ENCODE measurements at places on chromosomes 2 and 18. TPM values are rescaled to one million over a fixed set of nuclear protein-coding genes. Genes with fewer than 3 reads are reported as not detected.

GRCh38 chr2:219207134-219207883, 727 bp downstream of the ZFAND2B start:
- DNase-seq: peak; percentile 58

DNA sequence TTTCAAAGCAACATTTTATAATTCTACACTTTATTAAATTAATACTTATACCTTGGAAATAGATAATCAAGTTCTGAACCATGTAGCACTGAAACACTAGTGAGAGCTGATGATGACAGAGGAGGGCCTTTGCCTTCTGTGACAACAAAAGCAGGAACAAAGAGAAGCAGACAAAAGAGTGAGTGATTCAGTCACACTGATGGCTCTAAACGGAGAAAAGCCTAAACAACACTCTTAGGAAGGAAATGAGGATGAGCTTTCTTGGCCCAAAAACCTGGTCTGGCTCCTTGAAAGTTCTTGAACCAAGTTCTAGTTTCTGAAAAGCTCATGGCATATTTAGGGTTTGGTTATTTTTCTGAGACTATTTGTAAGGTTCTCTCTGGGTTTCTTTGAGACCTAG, 271.9 kb downstream of the DPP10 start:
- no peak for DNase-seq

Gene ADGRF3
- 3.4 TPM for total RNA-seq

DNA sequence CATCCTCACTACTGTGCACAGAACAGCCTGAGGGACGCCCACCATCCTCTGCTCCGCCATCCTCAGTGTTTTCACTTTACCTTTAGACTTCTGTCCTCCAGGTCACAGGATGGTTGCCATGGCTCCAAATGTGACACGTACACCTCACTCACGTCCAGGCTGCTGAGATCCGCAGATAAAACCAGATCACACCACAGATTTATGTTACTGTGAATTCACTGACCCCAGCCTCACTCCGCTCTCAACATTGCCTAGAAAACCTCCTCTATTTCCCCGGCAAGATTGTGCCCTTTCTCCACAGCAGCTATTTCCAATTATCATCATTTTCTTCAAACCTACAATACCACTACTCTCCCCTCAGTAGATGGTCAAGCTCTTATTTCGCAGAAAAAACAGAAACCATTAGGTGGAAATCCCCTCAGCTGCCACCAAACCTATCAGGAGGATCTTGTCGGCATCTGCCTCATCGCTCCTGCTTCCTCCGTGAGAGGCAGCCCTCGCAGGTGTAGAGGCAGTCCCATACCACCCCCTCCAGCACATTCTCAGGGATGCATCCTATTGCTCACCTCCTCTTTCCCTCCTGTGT, 49.8 kb upstream of the SLC1A4 start:
- DNase-seq: peak; percentile 70

DNA sequence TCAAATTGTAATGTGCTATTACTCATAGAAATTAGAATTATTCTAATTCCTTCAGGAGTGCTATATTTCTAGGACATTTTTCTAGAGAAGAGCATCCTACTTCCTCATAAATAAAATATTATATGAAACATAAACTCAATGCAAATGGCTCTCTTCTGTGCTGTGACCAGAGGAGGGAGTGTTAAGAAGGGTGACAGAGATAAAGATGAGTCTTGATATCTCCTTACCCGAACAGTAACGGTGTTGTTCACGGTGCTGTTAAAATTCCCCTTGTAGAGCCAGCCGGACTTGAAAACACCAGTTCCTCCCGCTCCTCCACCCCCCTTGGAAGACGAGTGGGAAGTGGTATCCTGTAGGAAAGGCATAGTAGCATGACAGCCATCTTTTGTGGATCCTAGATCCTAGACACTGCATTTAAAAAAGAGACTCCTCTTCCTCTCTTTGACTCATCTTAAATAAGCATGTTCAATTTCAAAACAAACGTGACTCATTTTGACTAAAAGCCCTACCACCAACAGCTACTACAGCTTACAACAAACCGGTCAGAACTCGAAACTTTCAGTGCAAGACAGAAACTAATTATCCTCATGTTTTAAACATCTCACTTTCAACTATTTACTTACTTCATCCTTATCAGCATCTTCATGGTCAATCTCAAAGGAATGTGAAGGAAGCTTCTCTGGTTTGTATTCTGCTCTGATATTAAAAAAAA, 156.3 kb downstream of the DOCK10 start:
- no peak for DNase-seq

Gene ITGA4
- total RNA-seq: 109 TPM

GRCh38 chr18:78242806-78243205, 736.8 kb upstream of the SALL3 start:
- DNase-seq: no peak

DNA sequence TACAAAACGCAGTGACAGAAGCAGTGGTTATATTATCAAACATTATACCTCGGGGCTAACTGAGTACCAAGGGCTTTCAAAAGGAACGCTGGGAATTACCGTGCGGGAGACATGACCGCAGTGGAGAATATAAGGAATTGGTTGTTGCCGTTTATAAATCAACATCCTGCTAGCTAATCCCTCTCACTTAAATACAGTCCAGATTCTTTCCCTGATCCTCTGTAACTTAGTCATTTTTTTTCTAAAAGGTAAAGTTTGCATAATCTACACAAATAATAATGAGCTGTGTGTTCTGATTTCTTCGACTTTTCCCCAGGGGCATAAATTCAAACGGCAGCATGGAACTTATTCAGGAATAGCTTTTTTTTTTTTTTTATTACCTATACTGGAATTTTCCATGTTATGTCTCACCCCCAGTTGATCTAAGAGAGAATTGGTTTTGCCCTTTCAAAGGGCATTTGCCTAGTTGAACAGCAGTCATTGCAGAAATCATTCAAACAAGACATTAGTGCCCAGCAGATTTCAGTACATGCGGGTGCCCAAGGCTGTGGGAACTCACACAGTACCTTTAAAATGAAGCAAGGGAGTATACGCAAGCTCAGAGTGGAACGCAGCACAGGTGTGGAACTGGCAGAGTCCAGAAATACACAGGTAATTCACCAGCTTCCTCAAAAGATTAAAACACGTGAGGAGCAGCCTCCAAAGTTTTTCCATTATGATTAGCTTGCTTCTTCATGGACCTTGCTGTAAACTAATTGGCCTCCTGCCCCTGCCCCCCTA, 63.9 kb downstream of the SMIM21 start:
- DNase-seq: no peak

Gene FAM124B
- 0.64 TPM for total RNA-seq

- peak; percentile 84 for DNase-seq
Measured at GRCh38 chr2:231800493-231801091, 14.3 kb downstream of the COPS7B start.

GRCh38 chr18:28637897-28638296, 461.0 kb upstream of the CDH2 start:
- no peak for DNase-seq
